ENCODE measurements at places on chromosomes 16 and 17.

- DNase-seq = no peak
These were observed 114.7 kb upstream of the NLRP1 start for GRCh38 chr17:5698959-5699358.

DNA sequence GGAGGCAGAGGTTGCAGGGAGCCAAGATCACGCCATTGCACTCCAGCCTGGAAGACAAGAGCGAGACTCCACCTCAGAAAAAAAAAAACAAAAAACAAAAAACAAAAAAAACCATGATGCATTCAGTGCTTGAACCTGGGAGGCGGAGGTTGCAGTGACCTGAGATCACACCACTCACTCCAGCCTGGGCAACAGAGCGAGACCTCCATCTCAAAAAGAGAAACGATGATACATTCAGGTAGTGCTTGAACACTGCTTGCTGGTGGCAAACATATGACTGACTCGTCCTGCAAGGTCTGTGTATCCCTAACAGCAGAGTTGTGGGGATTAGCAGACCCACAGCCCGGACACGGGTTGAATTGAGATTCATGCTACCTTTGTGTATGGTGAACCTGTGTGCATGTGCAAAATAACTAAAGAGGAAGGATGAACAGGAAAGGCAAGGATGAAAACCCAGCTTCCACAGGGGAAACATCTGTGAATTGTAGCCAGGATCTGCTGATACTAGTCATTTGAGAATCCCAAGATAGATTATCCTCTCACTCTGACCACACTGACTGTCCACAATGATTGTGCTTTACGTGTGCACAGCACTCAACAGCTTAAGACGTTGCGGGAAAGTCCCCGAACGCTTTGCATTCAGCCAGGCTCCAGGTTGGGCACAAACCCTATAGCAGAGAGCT, 52.4 kb upstream of the MRPS23 start:
- no peak for DNase-seq

GRCh38 chr16:56424791-56425438, 430 bp downstream of the AMFR start:
- no peak for DNase-seq

GRCh38 chr16:9633844-9634243, 542.4 kb downstream of the HAPSTR1 start:
- DNase-seq = no peak

DNA sequence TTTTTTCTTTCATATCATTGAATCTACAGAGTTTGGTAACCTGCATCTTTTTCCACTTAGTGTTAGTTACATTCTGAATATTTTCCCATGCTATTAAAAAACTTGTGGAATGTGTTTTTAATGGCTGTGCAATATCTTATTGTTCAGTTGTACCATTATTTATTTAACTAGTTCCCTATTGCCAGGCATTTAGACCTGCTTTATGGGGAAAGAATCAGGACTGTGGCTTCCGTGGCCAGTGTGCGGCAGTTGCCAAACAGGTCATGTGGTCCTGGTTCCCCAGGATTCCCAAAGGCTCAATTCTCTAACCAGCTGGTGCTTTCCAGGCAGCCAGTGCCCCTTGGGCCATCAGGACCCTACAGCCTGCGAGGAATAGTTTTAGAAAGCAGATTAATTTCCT, 30.8 kb downstream of the NDEL1 start:
- DNase-seq = no peak

- DNase-seq = no peak
These were observed 358.3 kb upstream of the SALL1 start for GRCh38 chr16:51509336-51509735.
